GM03348 (cell line): ENCODE measurements at places on chromosomes 5 and 9.

GRCh38 chr9:99221266-99221620, 499 bp downstream of the ALG2 start:
- no peak for DNase-seq

- no peak for DNase-seq
Measured at GRCh38 chr9:85182383-85182782, 512.9 kb downstream of the NTRK2 start.

GRCh38 chr5:107665036-107665570, 5.6 kb downstream of the EFNA5 start:
- no peak for DNase-seq

GRCh38 chr5:100464418-100464817, 70.8 kb upstream of the FAM174A start:
- DNase-seq: peak; percentile 16

DNA sequence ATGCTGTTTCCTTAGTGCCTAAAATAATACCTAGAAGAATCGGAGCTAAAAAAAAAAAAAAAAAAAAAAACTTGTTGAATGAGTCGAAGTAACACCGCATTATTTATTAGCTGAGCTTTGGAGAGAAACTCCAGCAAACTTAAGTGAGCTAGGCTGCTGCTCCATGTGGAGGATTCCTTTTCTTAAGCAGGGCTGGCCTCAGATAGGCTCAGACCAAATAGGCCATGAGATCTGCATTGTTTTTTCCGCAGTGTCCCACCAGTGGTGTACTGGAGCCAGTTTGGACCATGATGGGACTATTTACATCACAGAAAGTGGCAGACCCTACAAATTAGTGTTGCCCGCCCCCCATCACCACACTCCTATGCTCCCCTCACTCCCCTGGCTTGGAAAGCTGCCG, 341.4 kb downstream of the DTWD2 start:
- no peak for DNase-seq

GRCh38 chr9:137218754-137219271, 3.2 kb downstream of the RNF208 start:
- DNase-seq: no peak

- DNase-seq: no peak
Measured at GRCh38 chr9:33851301-33851700, 34.3 kb downstream of the UBE2R2 start.

DNA sequence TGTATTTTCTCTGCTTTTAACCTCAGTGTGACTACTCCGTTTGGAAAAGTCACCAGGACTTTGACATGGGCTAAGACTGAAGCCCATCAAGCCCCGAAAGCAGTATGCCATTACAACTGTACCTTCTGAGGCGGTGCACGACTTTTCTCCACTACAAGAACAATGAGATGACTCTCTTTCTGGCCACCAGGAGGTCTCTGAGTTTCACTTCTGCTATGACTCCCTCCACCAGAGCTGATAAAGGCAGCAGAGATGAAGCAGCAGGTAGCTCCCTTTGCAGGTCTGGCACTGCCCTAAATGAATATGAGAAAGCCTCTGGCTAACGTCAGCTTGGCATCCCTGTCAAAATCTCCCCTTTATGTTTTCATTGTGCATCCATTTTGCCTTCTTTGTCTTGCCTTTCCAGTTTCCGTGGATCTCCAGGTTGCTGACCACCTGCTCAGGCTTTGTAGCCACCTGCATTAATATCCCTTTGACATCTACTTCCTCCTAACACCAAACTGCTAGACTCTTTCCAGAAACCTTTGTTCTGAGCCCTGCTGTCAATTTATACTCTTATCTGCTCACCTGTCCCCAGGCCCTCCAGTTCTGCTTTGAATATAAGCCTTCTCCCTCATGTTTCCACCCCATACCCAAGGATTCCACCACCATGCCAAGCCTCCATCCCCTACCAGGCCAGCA, 221.7 kb downstream of the ZNF608 start:
- DNase-seq: no peak

GRCh38 chr9:103700195-103700962, 393.7 kb upstream of the SMC2 start:
- no peak for DNase-seq

DNA sequence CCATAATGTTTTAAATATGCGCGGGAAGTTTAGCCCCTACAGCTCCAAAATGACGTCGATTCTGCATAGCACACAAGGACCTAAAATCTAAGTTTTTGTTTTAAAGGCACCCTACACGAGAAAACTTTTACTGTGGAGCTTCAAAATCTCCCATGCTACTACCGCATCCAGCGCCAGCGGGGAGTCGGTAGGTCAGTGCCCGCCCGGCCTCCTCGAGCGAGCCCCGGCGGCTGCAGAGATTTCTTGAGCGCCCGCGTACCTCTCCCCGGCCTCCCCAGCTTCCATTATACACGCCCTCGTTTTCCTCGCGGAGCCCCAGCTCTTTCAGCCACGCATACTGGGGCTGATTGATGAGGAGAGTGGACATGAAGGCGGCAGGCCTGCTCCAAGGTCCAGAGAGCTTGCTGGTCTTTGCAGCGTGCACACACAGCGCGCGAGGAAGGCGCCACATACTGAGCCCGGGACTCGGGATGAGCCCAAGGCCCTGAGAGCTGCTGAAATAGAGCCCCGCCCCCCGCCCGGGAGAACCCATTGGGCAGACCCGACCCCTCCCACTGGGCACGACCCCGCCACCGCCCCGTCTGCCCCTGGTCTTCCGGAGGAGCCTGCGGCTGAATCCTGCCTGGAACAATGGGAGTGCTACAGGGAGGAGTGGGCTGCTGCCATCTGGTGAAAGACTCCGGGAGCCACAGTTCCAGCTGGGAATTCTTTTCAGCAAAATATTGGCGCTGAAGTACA, at the start of gene ALDH7A1:
ALDH7A1 (minus strand) TSS at position 472 of the 738 bp plus-strand sequence; CDS start at position 451, 21 bp downstream.
- peak; percentile 97 for DNase-seq

DNA sequence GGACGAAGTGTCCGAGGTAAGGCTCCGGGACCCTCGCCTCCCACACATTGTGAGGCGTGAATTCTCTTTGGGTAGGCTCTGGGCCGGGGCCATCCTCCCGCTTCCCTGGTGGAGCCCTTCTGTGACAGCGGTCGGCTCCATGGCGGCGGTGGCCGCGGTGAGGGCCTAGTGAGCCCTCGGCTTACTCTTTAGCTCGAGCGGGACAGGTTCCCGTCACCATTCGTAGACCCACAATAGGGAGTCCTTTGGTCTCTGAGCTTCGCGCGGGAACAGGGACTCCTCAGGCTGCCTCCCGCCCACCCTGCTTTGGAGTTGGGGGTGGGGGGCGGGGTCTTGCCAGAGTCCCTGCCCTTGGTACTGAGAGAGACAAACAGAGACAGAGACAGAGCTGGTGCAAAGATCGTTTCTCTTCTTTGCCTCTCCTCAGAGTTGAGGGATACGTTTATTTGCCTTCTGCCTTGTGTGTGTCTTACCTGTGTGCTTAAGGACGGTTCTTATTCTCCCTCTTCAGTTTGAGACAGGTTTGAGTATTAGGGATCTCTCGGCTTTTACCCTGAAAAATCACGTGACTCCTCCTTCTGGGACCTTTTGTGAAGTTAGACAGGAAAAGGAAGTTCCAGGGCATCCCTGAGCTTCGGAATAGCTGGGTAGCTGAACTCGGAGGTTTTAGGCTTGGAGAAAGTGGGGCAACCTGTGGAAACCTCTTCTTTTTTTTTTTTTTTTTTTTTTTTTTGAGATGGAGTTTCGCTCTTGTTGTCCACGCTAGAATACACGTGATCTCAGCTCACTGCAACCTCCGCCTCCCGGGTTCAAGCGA, 833 bp downstream of the ANKHD1 start:
- peak; percentile 52 for DNase-seq

DNA sequence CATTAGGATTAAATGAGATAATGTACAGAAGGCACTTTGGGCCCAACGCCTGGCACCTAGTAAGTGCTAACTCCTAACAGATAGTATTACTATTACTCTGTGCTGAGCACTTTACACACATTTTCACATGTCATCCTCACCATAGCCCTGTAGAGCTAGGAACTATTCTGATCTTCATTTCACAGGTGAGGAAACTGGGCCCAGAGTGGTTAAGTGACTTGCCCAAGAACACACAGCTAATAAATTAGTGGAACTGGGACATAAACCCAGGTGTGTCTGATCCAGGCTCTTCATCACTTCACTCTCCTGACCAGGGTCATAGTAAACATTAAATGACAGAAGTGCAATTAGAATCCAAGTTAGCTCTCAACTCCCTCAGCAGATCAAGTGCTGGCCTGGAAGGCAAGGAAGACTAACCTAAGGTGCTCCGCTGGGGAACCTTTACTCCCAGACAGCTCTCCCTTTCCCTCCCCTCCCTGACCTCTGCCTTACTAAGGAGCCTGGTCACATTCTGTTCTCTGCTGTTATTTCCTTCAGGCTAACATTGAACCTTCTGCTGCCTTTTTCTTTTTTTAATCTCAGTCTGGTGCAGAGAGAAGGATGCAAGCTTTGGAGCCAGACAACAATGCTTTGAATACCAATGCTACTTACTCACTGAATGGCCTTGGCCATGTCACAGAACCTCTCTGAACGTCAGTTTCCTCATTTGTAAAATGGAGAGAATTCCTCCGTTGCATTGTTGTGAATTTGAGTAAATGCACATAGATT, 4.1 kb upstream of the ADRA1B start:
- peak; percentile 70 for DNase-seq

DNA sequence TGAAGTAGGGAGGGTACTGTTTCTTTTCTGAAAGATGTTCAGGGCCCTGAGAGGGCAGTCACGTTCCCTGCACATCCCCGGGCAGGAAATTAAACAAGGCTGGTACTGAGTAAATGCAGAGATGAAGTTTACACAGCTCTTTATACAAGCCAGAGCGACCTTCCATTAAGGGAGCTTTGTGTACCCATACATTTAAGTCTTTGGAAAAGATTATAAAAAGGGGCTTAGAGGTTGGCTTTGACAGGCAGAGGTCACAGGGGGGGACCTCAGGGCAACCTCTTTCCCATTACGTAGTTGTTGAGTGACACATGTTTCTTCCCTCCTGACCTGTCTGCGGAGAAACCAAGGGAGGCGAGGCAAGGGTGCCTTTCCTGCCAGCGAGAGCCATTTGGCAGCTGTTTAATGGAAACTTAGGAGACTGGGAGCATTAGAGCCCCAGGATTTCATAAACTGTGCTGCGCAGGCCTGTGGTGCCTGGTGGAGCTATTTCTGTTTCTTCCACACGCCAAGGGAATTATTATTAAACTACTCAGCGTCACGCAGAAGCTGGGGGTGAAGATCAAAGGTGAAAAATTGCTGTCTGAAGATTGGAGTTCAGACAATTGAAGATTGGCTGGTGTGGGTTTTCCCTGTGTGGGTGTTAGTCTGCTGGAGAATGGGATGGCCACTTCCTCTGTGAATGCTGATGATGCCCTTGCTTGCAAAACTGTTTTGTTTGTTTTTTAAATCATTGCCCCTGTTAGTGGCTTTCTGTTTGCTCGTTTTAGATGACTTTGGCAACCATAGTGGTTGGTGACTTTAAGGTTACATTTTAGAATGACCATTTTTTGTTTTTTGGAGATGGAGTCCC, 3.2 kb upstream of the SMIM32 start:
- DNase-seq: no peak

GRCh38 chr9:134162926-134163370, 1.4 kb downstream of the RNU6ATAC start:
- DNase-seq: no peak

- no peak for DNase-seq
Measured at GRCh38 chr9:126973651-126974529, 59.3 kb downstream of the RALGPS1 start.

GRCh38 chr5:149811453-149811852, 81.3 kb downstream of the PPARGC1B start:
- DNase-seq: no peak

DNA sequence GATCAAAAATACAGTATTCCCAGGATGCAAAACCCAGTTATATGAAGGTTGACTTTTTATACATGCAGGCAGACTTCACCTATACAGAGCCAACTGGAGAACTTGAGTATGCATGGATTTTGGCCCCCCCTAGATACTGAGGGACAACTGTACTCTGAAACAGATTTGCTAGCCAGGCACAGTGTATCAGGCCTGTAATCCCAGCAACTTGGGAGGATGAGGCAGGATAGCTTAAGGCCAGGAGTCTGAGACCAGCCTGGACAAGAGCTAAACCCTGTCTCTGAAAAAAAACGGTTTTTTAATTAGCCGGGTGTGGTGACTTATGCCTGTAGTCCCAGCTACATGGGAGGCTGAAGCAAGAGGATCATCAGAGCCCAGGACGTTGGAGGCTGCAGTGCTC, 21.9 kb downstream of the PTBP3 start:
- DNase-seq: no peak

- no peak for DNase-seq
Measured at GRCh38 chr5:72506158-72506549, 1.1 kb downstream of the ZNF366 start.

DNA sequence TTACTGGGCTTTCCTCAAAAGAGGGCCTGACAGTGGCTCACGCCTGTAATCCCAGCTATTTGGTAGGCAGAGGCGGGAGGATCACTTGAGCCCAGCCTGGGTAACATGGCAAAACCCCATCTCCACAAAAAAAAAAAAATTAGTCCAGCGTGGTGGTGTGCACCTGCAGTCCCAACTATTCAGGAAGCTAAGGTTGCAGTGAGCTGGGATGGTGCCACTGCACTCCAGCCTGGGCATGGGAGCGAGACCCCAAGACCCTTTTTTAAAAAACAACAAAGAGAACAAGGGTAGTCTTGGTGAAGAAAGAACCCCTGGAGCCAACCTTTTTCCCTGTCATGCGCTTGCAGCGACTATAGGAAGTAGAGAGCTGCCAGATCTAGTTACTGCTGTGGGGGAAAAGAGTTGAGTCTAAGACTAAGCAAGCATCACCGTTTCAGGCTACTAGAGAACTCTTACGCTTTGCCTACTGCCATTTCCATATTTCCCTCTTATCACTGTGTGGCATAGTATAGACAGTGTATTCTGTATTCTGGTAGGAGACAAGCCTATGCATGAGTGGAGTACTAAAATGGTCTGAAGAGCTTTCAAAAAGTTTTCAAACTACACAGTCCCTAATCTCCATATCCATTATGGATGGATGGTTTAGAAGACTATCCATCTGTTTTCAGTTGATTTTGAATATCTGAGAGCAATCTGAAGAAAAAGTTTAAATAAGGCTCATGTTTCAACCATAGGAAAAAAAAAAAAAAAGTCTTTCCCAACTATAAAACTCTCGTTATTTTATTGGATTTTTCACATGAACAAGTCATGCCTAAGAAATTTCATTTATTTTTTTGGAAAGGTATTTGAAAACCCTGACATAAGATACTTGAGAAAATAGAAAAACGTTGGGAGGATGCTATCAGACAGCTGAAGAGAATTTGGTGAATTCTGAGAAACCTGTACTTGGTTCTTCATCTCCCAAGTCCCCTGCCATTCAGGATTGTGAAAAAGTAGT, 2.6 kb downstream of the C9orf40 start:
- no peak for DNase-seq

- DNase-seq: no peak
Measured at GRCh38 chr9:133090752-133091385, 29.1 kb downstream of the CEL start.

- no peak for DNase-seq
Measured at GRCh38 chr9:3447143-3447542, 78.7 kb downstream of the RFX3 start.

GRCh38 chr5:38556599-38557307, at the start of gene LIFR:
LIFR (minus strand) TSS chr5:38556646; CDS start chr5:38530647, 25,999 bp downstream.
- DNase-seq: peak; percentile 96

DNA sequence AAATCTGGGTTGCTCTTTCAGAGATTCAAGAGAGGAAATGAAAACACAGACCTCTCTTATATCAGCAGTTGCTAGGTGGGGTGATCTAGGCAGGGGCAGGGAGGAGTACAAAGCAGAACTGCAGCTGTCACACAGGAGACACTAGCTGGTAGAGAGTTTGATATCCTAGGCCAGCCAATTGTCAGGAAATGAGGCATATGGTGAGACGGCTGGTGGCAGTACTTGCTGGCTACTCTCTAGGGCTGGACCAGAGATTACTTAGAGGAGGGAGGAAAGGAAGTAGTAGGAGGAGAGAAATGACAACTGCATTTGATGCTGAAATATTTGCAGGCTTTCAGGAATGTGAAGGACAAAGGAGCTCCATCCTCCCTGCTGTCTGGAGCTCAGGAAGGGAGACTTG, 113.8 kb downstream of the TRIM32 start:
- no peak for DNase-seq
